HTR-8/SVneo (cell line): ENCODE measurements at places on chromosomes 12 and 14.

- no peak for DNase-seq
Observed at GRCh38 chr12:4275870-4276301, 2.3 kb downstream of the CCND2 start.

- DNase-seq, result no peak
Observed at GRCh38 chr12:75913502-75914351, 117.8 kb downstream of the PHLDA1 start.

GRCh38 chr14:92173668-92174067, 51.9 kb downstream of the CPSF2 start:
- peak; percentile 11 for DNase-seq

DNA sequence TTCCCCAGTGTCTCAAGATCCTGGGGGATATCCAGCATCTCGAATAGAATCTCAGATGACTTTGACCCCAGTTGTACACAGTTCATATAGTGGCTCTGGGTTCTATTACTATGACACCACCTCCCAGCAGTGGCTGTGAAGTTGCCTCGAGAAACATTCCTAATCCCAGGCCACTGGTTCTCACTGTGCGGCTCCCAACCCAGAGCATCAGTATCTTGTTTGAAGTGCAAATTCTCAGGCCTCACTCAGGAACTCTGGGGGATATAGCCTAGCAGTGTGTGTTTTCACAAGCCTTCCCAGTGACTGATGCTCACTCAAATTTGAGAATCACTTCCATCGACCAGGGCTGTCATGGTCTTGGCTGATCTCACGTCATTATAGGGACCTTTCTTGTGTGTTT, 69.3 kb upstream of the IGF1 start:
- no peak for DNase-seq

DNA sequence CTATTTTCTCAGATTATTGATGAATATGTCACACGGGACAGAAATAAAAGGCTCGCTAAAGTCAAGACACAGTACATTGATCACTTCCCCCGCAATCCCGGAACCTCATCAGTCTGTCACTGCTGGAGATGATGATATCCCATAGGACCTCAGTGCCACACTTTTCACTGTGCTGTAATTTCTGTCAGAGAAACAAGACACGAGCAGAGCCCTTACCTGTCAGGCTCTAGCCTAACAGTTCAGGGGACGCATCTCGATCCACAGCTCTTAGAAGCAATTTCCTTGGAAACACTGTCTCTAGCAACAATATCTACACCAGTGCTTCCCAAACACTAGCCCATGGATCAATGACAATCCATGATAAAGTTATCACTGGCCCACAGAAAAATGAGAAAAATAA, 140.0 kb downstream of the GRIN2B start:
- DNase-seq, result no peak

DNA sequence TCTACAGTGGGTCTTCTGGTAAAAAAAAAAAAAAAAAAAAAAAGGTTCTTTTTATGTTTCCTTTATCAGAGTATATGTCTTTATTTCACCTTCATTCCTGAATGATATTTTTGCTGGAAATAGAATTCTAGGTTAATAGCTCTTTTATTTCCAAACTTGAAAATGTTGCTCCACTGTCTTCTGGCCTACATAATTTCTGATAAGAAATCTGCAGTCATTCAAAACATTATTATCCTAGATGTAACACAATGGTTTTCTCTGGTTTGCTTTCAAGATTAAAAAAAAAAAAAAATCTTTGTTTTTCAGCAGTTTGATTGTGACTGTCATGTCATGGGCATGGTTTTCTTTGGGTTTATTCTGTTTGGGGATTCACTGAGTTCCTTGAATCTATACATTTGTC, 19.5 kb downstream of the DCP1B start:
- DNase-seq, result no peak

GRCh38 chr12:116287842-116288301, 10.4 kb upstream of the MED13L start:
- no peak for DNase-seq

- no peak for DNase-seq
Observed at GRCh38 chr12:46977871-46978375, 101.5 kb upstream of the PCED1B start.

GRCh38 chr12:86945685-86946196, 689.5 kb upstream of the MGAT4C start:
- DNase-seq, result no peak

DNA sequence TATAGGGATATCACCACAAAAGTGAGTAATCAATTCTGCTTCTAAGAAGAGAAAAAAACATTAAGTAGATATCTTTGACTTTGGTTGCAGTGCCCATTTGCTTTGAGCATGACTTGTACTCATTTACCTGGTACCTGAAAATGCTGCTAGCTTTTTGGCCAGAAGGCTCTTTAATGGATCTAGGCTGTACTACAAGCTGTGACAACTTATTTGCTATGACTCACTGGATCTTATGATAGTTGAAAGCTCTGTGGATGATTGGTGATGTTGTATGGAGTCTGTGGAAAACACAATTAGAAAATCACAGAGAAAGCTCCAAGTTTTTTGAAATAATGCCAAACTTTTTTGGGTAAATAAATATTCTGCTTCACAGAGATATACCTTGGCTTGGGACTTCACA, 960.9 kb upstream of the FBXO33 start:
- no peak for DNase-seq

GRCh38 chr12:1702713-1703112, 11.8 kb downstream of the ADIPOR2 start:
- no peak for DNase-seq

DNA sequence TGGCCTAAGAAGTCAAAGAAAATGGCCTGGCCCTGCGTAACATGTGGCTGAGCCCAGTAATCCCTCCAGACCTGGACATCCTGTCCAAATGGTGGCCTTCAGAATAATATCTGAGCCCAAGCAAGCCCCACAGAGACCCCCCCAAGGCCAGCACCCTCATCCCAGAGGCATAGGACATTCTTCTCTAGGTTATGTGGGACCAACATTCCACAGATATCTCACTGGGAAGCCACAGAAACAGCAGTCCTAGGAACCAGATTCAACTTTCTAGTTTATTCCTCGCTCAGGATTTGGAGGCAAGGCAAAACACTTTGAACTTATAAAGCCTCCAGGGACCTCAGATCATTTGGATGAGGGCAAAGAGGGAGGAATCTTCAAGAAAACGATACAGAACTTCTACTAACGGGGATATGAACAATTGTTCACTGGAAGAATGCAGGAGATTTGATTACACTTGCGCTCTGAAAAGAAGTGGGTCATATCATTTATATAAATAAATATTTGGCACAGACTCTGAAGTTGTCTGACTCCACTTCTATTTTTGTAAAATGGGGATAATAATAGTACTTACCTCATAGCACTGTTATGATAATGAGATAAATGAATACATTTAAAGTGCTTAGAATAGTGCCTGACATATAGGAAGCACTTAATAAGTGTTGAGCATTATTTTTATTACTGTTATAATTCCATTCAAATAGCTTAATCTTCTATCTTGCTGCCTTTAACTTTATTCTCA, 171.5 kb downstream of the NUAK1 start:
- no peak for DNase-seq

- no peak for DNase-seq
Observed at GRCh38 chr12:89948271-89949175, 239.9 kb upstream of the ATP2B1 start.

- no peak for DNase-seq
Observed at GRCh38 chr14:97796511-97796910, 999.3 kb downstream of the VRK1 start.

GRCh38 chr14:65387628-65388027, 24.9 kb upstream of the FUT8 start:
- DNase-seq, result no peak

GRCh38 chr12:32365473-32366064, 33.8 kb upstream of the FGD4 start:
- DNase-seq, result peak; percentile 37

DNA sequence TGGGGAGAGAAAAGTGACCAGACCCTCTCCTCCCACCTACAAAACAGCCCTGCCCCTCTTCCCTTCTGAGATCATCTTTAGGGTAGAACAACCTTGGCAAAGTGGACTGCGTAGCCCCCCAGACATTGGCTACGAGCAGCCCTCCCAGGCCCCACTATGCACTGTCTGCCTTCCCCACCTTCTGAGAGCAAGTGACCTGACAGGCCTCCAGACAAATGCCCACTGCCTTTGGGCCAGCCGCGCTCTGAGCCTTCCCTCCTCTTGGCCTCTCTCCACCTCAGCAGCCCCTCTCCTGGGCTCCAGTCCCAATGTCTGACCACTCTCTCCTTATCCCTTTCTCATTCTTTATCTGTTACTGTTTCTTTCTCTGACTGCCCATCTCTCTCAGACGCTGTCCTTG, 46.5 kb upstream of the CCND2 start:
- DNase-seq, result no peak

GRCh38 chr14:99939421-99939820, 125.8 kb upstream of the EVL start:
- DNase-seq, result no peak

DNA sequence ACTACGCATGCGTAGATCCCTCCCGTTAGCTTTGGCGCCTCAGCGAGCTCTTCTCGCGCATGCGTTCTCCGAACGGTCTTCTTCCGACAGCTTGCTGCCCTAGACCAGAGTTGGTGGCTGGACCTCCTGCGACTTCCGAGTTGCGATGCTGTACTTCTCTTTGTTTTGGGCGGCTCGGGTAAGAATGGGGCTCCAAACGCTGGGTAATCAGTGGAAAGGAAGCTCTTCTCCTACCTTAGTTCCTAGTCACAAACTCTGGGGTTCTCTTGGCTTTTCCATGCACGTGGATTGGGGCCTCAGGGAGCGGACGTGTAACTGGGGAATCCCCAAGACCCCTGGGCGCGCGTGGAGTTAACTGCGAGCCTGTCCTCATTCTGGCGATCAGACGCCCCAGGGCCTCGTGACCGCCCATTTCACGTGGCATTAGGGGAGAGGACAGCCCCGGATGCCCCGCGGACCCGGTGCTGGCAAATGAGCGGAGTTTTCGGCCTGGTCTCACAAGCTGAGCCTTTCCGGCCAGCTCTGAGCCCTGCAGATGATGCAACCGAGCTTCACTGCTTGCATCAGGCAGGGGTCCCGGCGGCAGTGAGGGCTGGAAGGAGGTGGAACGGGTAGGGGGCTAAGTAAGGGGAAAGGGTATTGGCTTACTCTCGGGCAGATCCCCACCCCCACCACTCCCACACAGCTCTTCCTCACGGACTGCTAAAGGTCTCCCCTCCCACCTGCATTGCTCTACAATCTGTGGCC, at the start of gene SHMT2:
Gene SHMT2 (plus strand): TSS at position 78 of the 747 bp plus-strand sequence. CDS start 68 bp downstream, at position 146.
- peak; percentile 99 for DNase-seq

GRCh38 chr14:53180272-53181221, 27.4 kb upstream of the DDHD1 start:
- DNase-seq, result no peak

GRCh38 chr14:22426711-22427110, 162.3 kb downstream of the DAD1 start:
- DNase-seq, result no peak

GRCh38 chr12:125105600-125105999, 40.4 kb downstream of the AACS start:
- no peak for DNase-seq

DNA sequence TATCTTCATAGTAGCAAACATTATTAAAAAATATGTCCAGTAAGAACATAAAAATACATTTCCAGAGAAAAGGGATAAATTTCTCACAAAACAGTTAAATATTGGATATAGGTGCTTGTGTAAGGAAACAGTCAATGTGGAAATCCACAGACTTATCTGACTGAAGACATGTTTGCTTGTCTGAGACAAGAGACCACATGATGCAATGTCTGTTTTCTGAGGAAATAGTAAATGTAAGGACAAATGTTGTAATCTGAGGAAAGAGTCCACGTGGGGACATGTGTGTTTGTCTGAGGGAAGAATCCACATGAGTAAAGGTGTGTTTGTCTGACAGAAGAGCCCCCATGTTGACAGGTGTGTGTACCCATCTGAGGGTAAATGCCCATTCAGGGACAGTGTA, 1093.2 kb downstream of the TMEM121 start:
- DNase-seq, result no peak

DNA sequence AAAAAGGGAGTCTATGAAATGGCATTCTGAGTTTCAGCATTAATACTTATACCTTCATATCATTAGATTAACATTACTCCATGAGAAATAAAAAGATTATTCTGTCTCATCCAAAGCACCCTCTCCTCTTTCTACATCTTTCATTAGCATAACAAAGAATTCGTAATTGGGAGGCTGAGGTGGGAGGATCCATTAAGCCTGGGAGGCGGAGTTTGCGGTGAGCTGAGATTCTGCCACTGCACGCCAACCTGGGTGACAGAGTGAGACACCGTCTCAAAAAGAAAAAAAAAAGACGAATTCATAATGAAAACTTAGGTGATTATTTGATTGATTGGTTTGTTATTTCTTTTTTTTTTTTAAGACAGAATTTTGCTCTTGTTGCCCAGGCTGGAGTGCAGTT, 1.8 kb upstream of the CDK17 start:
- no peak for DNase-seq

DNA sequence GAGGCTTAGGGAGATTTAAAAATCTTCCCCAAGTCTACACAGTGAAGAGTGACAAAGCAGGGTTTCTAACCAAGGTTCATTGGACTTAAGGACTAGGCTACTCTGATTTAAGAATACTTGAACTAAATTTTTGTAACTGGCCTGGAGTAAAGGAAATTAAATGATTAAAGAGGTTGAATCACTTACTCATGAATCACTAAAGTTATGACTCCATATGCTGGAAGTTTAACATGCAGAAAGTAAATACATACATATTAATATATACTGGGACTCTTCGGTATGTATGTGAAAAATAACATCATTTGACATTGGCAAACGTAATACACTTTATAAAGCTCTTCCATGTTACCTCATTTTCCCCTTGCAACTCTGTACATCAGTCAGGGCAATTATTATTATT, 322.9 kb downstream of the KCNH5 start:
- DNase-seq, result no peak

DNA sequence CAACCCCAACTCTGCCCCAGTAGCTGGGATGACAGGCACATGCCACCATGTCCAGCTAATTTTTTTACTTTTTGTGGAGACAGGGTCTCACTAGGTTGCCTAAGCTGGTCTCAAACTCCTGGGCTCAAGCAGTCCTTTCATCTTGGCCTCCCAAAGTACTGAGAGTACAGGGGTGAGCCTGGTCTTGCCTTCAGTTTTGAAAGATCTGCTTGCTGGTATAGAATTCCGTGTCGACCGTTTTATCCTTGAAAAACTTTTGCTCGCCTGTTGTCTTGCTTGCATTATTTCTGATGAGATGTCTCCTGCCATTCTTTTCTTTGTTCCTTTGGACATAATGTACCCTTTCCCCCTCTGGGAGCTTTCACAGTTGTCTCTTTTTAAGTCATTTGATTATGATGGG, 92.0 kb upstream of the DYNC1H1 start:
- no peak for DNase-seq

DNA sequence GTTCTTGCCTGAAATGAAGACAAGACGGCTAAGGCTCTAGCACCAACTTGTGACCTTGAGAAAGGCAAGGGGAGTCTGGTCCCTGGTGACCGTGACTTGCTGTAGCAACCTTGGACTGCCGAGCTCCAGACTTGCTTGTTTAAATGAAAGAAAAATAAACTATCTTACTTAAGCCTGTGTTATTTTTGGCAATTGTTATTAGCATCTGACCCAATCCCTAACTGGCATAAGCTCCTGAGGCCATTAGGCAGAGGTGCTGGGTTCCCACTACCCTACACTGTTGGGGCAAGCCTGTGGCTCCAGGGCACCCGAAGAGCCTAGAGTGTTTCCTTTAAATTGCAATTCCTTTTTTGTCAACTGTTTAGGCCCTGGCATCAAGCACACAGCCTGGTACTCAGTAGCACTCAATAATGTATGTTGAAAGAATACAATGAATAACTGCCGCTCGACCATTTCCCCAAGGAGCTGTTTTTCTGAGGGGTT, 106.9 kb upstream of the HIF1A start:
- no peak for DNase-seq
